ENCODE measurements at places on chromosomes 2 and 18.

- no peak for DNase-seq
Observed at GRCh38 chr18:683531-683930, 26.1 kb downstream of the TYMS start.

DNA sequence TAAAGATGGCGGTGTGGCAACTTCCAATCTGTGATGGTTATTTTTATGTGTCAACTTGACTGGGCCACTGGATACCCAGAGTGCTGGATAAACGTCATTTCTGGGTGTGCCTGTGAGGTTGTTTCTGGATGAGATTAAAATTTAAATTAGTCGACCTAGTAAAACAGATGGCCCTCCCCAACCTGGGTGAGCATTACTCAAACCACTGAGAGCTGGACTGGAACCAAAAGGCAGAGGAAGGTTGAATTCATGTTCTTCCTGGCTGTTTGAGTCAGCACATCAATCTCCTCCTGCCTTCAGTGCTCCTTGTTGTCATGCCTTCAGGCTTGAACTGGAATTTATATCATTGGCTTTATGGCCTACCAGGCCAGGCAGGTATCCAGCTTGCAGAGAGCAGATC lies 190.8 kb upstream of the RGPD4 start:
- DNase-seq: no peak

GRCh38 chr2:181861379-181861778 lies 30.2 kb upstream of the ITPRID2 start:
- no peak for DNase-seq

DNA sequence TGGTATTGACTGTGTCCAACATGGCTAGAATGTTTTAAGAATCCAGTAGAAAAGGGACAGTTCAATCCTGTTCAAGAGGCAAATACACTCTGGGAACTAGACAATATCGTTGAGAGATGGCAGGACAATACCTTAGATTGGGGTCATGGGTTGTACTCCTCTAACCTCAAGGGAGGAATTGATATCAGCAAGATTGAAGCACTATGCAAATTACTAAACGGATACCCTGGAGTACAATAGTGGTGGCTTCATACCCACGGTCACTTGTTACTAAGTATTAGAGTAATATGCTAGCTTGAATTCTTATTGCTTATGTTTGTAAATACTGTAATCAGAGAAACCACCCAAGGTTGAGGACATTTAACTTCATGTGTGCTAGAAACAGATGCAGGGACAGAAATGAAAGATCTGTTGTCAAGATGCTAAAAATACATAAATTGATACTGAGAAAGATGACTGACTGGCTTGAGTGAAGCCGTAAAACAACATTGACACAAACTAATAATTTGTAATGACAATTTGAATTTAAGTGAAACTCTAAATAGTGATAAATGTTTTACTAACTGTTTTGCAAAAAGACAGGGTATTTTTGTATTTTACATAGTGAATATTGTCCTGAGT lies 73.3 kb downstream of the KCNJ3 start:
- DNase-seq: no peak

- no peak for DNase-seq
Observed at GRCh38 chr2:45754131-45755010, 102.9 kb downstream of the PRKCE start.

DNA sequence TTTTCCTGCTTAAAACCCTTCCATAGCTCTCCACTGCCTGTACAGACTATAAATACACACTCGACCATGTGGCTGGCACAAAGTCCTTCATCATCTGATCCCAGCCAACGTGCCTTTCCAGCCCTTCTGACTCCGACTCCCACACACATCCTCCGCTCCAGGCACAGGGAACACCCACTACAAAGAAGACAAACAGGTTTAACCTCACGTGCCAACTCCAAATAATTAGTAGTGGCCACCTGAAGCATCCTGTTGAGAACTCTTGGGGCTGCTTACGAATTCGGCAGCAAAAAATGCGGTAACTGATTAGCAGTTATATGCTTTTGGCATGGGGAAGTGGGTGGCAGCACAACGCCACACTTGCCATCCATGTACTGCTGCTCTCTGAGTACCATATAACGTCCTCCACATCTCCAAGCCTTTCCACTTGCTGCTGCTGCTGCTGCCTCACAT lies 12.1 kb downstream of the SPIRE1 start:
- DNase-seq: no peak

- DNase-seq: no peak
Observed at GRCh38 chr2:56191617-56192016, 7.8 kb downstream of the CCDC85A start.

GRCh38 chr2:11932962-11933361 lies 186.5 kb downstream of the LPIN1 start:
- DNase-seq: no peak

DNA sequence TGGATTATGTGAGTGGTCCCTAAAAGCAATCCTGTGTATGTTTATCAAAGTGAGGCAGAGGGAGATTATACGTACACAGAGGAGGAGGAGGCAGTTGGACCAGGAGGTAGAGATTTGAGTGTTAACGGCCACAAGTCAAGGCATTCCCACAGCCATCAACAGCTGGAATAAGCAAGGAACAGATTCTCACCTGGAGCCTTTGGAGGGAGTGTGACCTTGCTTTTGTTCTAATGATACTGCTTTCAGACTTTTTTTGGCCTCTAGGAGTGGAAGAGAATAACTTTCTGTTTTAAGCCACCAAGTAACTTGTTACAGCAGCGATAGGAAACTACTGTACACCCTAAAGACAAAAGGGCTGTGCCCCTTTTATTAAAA lies 18.1 kb downstream of the LCLAT1 start:
- DNase-seq: no peak

GRCh38 chr2:36343606-36344005 lies 12.0 kb upstream of the CRIM1 start:
- no peak for DNase-seq

DNA sequence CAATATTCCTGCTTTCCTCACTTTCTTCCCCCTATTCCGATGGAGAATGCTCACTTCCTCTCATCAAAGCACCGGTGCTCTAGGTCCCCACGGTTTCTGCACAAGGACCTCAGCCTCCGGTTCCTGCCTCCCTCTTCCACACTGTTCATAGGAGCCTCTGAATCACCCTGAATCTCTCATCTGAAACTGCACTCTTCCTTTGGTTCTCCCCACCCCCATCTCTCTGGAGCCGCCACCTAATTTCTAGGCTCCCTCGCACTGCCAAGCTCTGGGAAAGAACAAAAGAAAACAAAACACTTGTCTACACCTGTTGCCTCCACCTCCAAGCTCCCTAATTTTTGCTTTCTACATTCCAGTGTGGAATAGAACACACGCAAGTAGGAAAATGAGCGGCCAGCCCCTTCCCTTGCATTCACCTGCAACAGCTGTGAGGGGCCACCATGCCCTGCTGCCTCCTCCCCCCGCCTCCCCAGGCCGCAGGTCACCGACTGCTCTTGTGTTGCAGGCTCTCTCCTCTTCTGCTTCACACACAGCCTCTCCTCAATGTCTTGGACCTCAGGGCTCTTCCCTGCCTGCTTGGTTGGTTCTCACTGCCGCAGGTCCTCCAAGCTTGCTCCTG lies 9.6 kb downstream of the FBXO15 start:
- no peak for DNase-seq

- DNase-seq: no peak
Observed at GRCh38 chr2:219644801-219645480, 17.5 kb downstream of the SLC4A3 start.

DNA sequence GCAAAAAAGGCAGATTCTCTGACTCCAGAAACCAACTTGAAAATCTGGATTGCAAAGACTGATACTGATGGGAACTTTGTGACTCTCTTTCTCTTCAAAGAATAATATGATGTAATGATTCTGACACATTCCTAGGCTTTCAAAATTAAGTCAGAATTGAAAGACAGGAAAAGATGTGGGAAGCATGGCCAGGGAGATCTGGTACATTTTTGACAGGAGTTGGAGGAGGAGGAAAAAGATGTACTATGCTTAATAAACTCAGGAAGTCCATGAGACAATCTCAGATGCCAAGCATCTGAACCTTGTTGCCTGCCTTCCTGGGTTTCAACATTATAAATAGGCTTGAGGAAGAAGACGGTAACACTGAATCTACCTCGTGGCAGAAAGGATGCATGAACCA lies 34.2 kb downstream of the KLF7 start:
- no peak for DNase-seq

DNA sequence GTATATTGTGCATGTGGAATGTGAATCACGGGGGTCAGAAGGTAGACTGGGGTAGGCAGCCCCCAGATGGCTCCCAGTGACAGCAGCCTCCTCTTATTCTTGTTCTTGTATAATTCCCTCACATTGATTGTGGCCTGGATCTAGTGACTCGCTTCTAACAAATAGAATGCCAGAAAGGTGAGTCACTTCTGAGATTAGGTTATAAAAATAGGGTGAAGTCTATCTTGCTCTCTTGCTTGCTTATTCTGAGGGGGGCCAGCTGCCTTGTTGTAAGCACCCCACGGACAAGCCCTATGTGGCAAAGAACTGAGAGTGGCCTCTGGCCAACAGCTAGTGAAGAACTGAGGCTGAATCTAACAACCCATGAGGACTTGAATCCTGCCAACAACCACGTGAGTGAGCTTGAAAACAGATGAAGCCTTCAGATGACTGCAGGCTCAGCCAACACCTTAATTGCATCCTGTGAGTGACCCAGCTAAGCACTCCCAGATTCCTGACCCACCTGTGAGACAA lies 15.6 kb upstream of the RMND5A start:
- DNase-seq: no peak

- DNase-seq: no peak
Observed at GRCh38 chr2:218698885-218699284, 11.8 kb upstream of the TTLL4 start.

GRCh38 chr2:121336528-121337294 lies 51.7 kb upstream of the TFCP2L1 start:
- DNase-seq: no peak

DNA sequence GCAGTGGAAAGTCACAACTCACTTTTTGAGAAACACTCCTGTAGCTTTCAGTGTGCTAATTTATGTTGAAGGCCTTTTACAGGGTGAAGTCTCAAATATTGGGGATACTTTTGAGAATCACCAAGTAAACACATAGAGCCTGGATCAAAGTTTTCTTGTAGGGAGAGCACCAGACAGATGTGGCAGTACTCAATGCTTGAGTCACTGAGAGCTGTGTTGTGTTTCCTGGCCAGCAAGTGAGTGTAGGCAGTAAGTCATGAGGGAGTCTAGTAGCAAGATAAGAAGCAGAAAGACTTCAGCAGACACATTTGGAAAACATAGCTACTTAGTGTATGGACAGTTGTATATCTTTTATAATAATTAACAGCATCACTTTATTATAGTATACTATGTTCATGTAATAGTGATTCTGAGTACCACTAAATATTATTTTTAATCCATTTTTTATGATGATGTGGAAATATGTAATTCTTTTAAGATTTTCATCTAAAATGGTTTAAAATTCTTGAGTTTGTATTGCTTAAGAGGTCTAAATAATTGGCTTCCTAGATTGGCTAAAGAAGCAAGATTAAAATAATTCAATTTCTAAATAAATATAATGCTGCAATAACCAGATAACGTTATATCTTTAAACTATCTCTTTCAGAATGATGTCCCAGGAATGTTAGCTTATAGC lies 12.8 kb downstream of the PSMD1 start:
- DNase-seq: no peak

- DNase-seq: no peak
Observed at GRCh38 chr2:234355021-234355720, 141.7 kb downstream of the ARL4C start.

DNA sequence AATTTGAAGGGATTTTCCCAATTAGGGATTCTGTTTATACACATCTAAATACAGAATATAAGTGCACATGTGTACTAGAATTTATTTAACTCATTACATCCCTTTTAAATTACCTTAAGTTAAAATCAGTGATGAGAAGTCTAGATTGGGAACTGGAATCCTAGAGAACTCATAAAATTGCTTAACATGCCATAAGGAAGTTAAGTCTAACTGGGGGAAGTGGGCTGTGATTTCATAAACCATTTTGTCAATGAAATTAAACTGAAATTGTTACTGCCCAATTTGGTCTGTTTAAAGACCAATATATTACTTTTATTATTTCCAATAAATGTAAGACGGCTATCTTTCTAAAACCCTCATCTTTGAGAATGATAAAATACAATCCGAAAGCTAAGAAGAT lies 72.3 kb upstream of the CD226 start:
- DNase-seq: no peak

- no peak for DNase-seq
Observed at GRCh38 chr18:30139631-30140287, 902.8 kb downstream of the DSC3 start.

DNA sequence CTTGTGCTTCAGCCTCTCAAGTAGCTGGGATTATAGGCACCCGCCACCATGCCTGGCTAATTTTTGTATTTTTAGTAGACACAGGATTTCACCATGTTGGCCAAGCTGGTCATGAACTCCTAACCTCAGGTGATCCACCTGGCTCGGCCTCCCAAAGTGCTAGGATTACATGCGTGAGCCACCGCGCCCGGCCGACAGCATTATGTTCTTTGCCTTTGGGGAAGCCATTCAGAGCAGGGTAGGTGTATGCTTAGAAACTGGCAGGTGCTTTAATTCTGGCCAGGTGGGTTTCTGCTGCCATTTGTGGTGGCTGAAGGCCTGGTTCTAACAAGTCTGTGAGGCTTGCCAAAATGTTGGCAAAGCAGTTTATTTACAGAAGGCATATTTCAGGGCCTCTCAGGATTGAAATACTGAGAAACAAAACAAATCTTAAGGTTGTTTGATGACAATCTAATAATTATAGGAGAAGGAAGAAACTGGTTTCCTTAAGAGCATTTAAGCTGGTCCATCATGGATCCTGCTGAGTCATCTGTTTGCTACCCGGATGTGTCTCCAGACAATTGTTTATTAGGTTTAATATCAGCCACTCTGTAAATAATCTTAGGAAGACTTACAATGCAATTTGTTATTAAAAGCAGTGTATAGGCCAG lies 16.0 kb downstream of the SLC20A1 start:
- no peak for DNase-seq

- DNase-seq: no peak
Observed at GRCh38 chr18:70333757-70334156, 44.9 kb downstream of the SOCS6 start.

- DNase-seq: no peak
Observed at GRCh38 chr2:170052151-170052550, 125.8 kb upstream of the MYO3B start.
